ENCODE measurements at places on chromosomes 2 and 18.

DNA sequence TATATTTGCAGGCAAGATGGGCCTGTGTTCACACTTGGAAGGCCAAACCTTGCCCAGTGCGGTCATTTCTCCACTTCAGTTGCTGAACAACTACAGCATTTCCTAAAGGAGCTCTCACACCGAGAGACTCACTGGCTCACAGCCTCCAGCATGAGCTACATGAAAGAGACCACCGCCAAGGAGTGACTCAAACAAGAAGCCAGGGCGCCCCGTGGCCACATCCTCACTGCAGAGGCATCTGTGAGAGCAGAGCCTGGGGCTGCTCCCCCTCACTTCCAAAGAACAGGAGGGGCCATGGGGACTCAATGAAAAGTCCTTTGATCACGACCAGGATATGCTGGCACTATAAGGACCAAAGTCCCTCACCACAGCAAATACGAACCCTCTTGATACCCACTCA, 50.0 kb downstream of the TMEM163 start:
- DNase-seq, result no peak

GRCh38 chr18:37698508-37699040, 133.0 kb upstream of the CELF4 start:
- DNase-seq, result peak; percentile 10

DNA sequence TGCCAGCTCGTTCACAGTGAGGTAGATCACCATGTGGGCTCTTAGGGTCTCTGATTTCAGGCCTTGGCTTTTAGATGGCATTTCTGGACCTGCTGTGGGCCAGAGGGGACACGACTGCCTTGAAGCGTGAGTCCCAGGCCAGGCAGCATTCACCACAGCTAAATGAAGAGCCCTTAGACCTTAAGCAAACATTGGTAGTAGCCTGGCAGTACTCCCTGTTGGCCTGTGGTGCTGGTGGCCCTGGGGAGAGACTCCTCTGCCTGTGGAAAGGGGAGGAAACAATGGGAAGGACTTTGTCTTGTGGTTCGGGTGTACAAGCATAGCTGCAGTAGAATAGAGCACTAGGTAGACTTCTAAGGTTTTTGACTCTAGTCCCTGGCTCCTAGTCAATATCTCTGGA, 456.0 kb upstream of the DCC start:
- DNase-seq, result no peak

DNA sequence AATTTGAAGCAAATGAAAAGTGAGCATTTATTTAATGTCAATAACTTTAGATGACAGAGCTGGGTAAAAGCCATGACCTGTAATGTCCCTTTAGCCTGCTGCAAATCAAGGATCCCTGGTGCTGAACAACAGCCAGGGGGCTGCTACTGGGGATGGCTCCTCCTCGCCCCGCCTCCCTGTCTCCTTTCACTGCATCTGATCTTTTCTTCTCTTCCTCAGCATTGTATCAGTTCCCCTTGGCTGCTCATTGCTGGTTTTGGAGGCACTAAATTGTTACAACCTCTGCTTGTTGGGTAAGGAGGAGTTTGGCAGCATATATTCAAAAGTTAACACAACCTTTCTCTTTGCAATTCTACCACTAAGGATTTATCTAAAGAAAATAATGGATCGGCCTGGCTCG, 236.3 kb upstream of the ID2 start:
- no peak for DNase-seq

DNA sequence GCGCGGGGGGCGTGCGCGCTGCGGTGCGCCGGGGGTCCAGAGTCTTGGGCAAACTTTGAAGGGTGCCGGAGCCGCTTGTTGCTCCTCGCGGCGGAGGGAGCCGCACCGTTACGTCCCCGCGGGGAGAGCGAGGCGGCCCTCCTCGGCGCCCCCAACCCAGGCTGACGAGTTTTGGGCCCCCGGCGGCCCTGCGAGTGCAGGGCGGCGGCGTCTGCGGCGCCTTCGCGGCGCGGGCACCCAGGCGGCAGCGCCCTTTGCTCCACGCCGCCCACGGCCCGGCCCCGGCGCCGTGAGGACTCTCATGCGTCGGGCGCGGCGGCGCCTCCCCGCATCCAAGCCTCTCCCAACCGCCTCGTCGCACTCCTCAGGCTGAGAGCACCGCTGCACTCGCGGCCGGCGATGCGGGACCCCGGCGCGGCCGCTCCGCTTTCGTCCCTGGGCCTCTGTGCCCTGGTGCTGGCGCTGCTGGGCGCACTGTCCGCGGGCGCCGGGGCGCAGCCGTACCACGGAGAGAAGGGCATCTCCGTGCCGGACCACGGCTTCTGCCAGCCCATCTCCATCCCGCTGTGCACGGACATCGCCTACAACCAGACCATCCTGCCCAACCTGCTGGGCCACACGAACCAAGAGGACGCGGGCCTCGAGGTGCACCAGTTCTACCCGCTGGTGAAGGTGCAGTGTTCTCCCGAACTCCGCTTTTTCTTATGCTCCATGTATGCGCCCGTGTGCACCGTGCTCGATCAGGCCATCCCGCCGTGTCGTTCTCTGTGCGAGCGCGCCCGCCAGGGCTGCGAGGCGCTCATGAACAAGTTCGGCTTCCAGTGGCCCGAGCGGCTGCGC, 814 bp downstream of the FZD7 start:
- no peak for DNase-seq

Measured in cortex of kidney (tissue), 1 donor.